ENCODE measurements at places on chromosomes 6 and 20.

GRCh38 chr6:26240157-26241032 lies 124.6 kb upstream of the BTN3A2 start:
- peak; percentile 91 for DNase-seq

GRCh38 chr6:169142538-169142844 lies 111.2 kb downstream of the THBS2 start:
- DNase-seq: no peak

DNA sequence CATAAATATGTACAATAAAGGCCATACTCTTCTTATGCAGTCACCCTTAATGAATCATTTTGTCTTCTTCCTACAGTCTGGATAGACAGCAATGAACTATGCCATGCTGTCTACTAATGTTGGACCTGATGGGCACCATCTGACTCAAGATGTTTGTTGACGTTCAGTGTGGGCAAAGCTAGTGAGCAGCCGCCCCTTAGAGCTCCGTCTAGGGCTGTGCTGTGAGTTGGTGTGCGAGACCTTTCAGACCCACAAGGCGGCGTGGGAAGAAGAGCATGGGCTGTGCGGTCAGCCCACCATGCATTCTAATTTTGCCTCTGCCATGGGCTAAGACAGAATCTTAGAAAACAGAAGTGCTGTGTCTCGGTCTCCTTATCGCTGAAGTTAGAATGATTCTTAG lies 829.4 kb downstream of the QKI start:
- no peak for DNase-seq

- no peak for DNase-seq
Measured at GRCh38 chr6:33993653-33994471, 152.0 kb downstream of the GRM4 start.

DNA sequence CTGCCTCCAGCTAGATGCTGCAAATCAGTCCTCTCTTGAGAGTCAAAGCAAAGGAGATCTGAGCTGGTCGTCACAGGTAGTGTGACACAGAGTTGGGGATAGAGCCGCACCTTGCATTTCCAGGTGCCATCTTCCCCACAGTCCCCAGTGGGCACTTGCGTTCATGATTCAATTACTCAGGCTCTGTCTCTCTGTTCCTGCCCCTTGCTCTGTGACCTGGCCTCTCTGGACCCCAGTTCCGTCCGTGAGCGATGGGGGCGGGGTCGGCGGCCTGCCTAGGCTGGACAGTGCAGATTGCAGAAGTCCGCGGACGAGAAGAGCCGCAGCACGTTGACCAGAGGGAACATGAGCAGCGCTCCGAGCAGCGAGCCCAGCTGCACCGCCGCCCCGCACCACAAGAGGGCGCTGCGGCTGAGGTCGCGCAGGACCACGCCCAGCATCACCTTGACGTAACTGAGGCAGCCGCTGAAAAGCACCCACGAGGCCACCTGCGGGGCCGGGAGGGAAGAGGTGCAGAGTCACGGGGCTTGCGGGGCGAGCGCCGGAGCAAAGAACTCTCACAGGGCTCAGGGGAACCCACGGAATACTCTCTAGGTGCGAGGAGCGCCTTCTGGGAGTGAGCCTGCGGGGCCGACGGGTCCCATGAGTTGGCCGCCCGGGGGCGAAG lies 7.4 kb downstream of the SLC52A3 start:
- peak; percentile 59 for DNase-seq

GRCh38 chr6:161534264-161534873 lies 260.5 kb upstream of the AGPAT4 start:
- no peak for DNase-seq

DNA sequence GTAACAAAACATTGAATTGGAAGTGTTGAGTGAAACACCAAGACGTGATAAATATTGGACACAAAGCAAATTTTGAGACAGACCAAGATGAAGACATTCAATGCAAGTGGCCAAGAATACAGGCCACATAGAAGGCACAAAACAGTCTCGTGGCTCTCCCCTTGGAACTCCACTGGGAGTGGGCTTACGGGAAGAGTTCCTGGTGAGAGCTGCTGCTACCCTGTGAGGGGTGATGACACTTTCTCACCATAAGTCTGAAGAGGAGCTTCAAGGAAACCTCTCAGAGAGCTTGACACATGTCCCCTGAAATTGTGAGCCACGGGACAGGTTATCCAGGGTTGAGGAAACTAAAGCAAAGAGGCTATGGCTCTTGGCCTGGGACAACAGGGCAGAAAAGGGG lies 48.6 kb upstream of the SLC22A16 start:
- no peak for DNase-seq

DNA sequence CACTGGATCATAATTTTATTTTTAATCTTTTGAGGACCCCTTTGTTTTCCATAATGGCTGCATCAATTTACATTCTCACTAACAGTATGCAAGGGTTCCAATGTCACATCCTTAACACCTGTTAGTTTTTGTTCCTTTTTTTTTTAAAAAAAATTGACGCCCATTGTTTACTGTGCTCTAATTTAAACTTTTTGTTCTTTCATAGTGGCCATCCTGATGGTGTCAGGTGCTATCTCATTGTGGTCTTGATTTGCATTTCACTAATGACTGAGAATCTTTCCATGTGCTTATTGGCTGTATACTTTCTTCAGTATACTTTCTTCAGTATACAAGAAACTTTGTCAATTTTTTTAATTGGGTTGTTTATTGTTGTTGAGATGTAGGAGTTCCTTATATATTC lies 347.0 kb downstream of the RNGTT start:
- no peak for DNase-seq

- no peak for DNase-seq
Measured at GRCh38 chr6:125924169-125924568, 32.4 kb upstream of the HINT3 start.

GRCh38 chr20:43554369-43554768 lies 4.5 kb upstream of the SGK2 start:
- DNase-seq: no peak

DNA sequence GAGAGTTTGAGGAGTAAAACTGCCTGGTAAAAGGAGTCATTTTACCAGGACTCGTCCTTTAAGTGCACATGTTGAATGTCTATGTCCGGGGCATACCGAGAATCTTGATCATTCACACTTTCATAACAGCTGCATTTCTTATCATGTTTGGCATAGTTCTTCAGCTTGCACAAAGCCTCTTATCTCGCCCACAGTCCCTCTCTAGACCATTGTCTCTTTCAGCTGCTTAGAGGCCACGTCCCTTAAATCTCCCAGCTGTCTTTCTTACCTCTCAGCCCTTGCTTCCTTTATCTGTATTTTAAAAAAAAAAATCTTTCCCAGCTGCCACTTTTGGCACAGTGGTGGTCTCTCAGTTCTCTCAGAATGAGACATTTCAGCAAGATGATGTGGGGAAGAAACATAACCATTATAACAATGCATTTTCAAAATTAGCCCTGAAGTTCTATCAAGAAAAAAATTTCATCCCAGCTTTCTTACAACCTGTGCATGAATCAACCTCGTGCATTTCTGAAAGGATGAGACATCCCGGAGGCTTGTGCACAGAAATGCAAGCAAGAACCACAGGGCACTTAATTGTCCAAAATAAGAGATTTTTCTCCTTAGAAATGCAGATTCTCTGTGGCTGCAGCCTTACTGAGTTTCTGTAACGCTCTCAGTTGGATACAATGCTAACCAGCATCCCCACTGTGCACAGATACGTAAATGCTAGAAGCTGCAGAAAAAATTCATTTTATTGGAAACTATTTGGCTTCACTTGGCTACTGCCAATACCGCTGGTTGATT lies 24.2 kb downstream of the RBM24 start:
- no peak for DNase-seq

GRCh38 chr20:44056010-44056698 lies 130.8 kb downstream of the JPH2 start:
- no peak for DNase-seq

DNA sequence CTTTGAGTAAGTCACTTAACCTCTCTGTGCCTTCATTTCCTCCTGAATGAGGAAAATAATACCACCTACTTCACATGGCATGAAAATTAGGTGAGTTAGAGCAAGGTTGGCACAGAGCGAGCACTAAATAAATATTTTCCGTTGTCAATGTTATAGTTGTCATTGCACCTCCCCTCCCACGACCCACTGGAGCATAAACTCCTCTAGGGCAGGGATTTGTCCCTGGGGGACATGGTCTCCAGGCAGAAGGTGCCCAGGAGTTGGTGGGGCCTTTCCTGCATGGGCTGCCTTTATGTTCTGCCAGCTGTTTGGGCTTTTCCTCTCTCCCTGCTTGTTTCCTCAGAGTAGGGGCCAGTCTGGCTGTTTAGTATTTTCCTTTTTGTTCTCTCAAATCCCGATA lies 1.3 kb upstream of the ANGPT4 start:
- DNase-seq: no peak

DNA sequence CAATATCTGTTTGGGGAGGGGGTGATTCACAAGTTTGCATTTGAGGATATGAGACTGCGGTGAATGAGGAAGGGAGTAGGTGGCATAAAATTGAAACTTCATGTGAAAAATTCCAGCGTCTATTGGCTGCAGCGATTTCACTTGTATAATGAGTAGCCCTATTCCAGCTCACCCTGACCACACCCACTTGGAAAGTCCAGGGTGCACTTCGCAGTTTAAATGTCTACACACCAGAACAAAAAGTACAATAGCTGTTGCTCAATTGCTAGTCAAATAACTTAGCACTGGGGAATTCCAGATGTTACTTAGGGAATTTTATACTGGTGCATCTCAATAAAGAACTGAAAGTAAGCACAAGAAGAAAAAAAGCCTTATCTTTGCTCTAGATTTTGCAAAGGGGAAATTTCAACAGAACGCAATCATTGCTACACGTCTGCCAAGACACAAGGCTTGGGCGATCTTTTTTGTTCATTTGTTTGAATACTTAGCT lies 6.3 kb downstream of the TNFAIP3 start:
- peak; percentile 79 for DNase-seq

GRCh38 chr6:122726649-122727048 lies 52.9 kb upstream of the FABP7 start:
- no peak for DNase-seq

DNA sequence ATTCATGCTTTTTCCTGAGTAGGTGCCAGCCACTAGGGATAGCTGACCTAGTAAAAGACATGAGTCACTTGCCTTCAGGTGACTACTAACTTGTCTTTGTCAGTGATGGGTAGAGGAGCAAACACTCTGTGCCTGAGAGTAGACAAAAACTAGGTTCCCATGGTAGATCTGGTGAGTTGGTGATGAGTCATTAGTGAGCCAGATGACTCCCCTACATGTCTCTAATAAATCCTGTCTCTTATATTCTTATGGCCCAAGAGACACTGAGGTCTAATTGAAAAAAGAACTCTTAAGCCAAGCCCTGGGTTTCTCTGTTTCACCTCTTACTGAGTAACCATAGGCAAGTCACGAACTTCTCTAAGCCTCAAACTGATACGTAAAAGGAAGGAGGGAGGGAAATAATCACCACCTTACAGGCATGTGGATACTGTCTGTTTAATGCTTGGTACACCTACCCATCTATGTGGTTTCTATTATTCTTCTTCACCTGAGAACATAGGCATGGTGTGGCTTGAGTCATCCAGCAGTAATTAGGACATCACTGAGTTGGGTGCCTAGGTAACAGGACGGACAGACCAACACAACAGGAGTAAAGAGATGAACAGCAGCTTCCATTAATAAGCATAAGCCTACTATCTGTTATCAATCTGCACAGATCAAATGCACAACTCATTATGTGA lies 20.3 kb downstream of the TTPAL start:
- no peak for DNase-seq
